ENCODE measurements at places on chromosomes 3 and 15. TPM values are rescaled to one million over a fixed set of nuclear protein-coding genes. Genes with fewer than 3 reads are reported as not detected.

- no peak for DNase-seq
Measured at GRCh38 chr3:123344907-123345594, 103.8 kb downstream of the ADCY5 start.

DNA sequence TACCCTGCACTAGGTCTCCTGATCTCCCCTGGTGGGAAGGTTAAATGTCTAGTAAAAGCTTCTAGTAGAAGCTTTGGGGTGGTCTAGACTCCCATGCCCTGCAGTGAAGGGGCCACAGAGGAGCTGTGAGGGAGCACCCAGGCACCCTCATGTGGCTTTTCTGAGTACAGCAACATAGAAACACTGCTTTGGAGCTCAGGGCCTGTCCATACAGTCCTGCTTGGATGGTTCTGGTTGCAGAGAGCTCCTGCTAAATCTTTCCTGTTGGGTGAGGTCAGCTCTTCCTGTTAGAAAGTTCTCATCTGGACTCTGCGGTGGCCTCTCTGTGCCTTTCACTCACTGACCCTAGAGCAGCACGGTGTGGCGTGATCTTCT, 47.8 kb downstream of the GPD1L start:
- no peak for DNase-seq

Gene GOLGB1
- total RNA-seq = 63.2 TPM

Gene USP50
- 0.72 TPM for total RNA-seq

GRCh38 chr3:42960786-42961185, 18.3 kb upstream of the GASK1A start:
- no peak for DNase-seq

GRCh38 chr15:28942571-28942970, 56.8 kb downstream of the APBA2 start:
- no peak for DNase-seq

GRCh38 chr3:188817103-188817934, 354.5 kb upstream of the TPRG1 start:
- no peak for DNase-seq

Gene CHRFAM7A
- total RNA-seq = 0.72 TPM
